ENCODE measurements at places on chromosomes 7 and 10. TPM values are rescaled to one million over a fixed set of nuclear protein-coding genes. Genes with fewer than 3 reads are reported as not detected.

ANK3 gene
- total RNA-seq = 58.3 TPM

CACNA2D1 gene
- 18.9 TPM for total RNA-seq

MYPN gene
- not detected for total RNA-seq

OR2A7 gene
- total RNA-seq = 6.2 TPM

LIPN gene
- total RNA-seq = not detected

TMEM229A gene
- total RNA-seq = 0.17 TPM

HHEX gene
- total RNA-seq = 13.0 TPM

LIPF gene
- 1.1 TPM for total RNA-seq

TAS2R4 gene
- total RNA-seq = 2.6 TPM

TFAM gene
- total RNA-seq = 41.6 TPM

EVX1 gene
- total RNA-seq = 1.1 TPM

TMEM213 gene
- total RNA-seq = 0.03 TPM

OR2A1 gene
- total RNA-seq = not detected

PTF1A gene
- not detected for total RNA-seq

FANK1 gene
- total RNA-seq = 0.88 TPM

AASS gene
- 41.9 TPM for total RNA-seq

DNA sequence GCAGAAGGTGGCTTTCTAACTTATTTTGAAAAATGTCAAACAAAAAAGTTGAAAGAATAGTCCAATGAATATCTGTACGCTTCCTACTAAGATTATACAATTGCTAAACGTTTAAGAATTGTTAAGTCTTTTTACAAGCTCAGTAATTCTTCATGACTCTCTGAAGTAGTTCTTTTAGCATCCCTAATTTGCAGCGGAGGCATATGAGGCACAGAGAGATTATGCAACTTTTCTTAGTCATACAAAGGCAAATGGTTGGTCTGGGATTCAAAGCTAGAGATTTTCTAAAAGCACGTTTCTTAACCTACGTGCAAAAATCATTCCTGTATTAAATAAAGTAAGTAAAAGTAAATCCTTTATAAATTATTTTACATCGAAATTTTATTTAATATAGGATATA, 254.2 kb downstream of the MAGI2 start:
- no peak for DNase-seq

- DNase-seq = peak; percentile 28
These were observed 141.7 kb downstream of the KAT6B start for GRCh38 chr10:74967911-74968666.

DNA sequence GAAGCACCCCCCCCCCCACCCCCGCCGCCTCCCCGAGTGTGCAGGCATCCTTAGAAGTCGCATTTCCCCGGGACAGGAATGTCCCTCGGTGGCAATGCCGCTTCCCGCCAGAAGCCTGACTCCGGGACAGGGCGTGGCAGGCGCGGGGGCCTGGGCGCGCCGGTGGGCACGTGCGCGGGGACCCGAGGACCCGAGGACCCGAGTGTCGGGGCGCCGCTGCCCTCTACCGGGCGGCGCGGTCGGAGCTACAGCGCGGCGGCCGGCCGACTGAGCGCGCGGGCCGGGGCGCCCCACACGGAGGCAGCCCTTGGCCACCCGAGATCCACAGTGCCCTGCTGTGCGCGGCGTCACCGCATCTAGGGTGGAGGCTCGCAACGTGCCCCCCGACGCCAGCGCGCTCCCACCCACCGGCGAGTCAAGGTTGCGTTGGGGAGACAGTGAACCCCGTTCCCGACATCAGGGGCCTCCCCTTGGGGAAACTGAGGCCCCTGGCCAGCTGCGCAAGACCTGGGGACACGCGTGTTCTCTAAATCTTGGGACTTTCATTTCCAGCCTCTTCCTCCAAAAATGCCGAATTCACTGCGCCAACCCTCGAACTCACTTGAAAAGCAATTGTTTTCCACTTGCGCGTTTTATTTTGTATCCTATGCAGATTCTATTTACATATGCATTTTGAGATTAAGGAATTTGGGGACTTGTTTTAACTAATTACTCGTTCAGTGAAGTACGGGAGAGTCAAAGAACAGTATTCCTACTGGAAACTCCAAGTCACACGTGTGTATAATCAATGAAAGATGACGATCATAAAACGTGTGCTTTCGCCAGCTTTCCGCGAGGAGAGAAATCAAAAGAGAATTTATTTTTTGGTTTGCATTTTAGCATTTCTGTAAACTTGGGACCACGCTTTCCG, 3.1 kb upstream of the CUX1 start:
- peak; percentile 89 for DNase-seq

GRCh38 chr7:55641273-55641691, 69.0 kb upstream of the VOPP1 start:
- peak; percentile 87 for DNase-seq

GRCh38 chr7:104098890-104099289, 108.9 kb downstream of the ORC5 start:
- DNase-seq = no peak

DNA sequence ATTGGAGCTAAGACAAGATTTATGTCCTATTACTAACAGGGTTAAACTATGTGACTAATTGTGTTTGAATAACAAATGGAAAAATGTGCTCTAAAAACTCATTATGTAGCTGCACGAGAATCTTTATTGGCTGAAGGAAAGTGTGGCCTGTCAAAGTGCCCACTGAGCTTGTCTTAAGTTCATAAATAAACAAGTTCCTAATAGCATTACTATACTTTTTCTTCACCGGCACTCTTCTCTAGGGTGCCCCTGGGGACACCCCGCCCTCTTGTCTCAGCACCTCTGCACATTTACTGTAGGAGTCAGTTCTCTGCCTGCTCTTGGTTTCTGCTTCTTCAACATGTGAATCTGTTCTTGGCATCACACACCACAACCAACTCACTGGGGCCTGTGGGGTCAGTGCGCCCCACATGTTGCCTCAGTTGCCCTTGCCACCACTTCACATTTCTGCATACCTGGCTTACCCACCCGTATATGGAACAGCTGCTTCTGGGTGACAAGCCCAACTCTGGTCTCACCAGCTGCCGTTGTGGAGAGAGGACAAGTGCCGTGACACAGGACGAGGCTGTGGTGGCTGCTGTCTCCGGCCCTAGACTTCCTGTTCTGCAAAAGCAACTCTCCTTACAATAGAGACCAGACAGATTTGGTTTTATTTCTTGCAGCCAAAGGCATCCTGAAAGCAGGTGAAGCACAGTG, 96.3 kb upstream of the DDC start:
- DNase-seq = no peak

- DNase-seq = no peak
These were observed 159.7 kb downstream of the GNAI1 start for GRCh38 chr7:80294346-80294745.

GRCh38 chr10:15411010-15411409, 39.9 kb upstream of the FAM171A1 start:
- no peak for DNase-seq

- DNase-seq = peak; percentile 73
These were observed 24.8 kb upstream of the SLIT1 start for GRCh38 chr10:97210543-97210960.

DNA sequence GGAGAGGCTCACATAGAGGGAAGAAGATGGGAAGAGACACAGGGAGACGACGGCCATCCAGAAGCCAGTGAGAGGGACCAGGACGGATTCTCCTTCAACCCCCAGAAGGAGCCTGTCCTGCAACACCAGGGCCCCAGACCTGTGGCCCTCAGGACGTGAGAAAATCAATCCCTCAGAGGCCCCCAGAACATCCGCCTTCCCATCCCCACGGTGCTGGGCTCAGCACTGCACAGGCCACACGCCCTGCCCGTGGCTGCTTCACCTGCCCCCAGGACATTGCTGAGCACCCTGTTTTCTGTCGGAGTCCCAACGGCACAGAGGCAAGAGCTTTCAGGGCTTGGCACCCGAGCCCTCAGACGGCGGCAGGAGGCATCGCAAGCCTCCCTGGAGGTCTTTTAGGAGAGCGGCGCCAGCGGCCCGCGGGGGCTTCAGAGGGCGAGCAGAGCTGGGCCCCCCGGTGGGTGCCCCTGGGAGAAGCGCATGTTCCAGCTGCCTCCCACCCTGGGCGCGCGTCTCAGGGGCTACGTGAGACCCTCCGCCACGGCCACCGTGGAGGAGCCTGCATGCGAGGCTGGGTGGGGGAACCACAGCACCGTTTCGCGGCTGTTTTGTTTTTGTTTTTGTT, 42.8 kb downstream of the PDGFA start:
- DNase-seq = no peak

- no peak for DNase-seq
These were observed 14.1 kb downstream of the GTF2I start for GRCh38 chr7:74671602-74672001.

- DNase-seq = no peak
These were observed 15.5 kb upstream of the MTPAP start for GRCh38 chr10:30364345-30365268.

GRCh38 chr10:45419676-45420025, 45.6 kb downstream of the ALOX5 start:
- DNase-seq = no peak

DNA sequence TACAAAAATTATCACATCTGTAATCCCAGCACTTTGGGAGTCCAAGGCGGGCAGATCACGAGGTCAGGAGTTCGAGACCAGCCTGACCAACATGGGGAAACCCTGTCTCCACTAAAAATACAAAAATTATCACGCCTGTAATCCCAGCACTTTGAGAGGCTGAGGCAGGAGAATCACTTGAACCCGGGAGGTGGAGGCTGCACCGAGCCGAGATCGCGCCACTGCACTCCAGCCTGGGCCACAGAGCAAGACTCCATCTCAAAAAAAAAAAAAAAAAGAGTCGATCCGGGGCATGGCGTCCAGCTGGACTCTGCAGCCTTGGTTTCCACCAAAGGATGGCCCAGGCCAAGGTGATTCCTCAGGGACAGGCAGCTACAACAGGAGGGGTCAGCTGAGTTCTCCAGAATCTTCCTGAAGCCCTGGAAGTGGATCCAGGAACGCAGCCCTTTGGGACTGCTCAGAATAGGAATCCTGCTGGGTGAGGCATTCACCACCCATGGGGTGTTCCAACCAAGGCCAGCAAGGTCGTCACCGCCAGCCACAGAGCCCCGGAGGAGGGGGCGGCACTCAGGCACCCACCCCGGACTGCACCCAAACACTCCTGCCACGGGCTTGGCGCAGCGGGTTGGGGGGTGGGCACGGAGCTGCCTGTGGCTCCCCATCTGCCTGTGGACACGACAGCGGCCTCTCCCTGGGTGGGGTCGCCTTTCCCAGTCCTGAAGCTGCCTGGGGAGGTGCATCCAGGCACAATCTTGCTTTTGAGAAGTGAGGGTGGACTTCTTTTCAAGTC, 12.0 kb upstream of the UTF1 start:
- no peak for DNase-seq

- DNase-seq = no peak
These were observed 63.1 kb downstream of the CARD11 start for GRCh38 chr7:2980401-2981102.

- DNase-seq = no peak
These were observed 122.8 kb downstream of the CUBN start for GRCh38 chr10:17006631-17007417.

DNA sequence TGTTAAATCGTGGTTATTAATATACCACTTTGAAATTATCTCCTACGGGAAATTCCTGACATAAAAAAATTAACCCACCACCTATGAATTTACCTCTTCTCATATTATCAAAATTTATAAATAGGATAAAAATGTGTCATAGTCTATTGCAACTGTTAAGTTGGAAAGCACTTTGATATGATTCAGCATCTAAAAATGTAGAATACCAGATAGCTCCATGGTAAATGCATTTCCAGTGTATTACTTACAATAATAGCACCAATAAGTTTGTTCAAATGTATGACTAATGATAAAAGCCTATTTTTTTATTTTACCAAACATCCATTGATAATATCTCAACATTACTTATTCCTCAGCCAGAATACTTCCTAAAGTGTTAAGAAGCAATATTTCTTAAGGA, 13.6 kb upstream of the KCND2 start:
- no peak for DNase-seq

GRCh38 chr7:47382200-47382599, 199.7 kb downstream of the TNS3 start:
- DNase-seq = no peak

DNA sequence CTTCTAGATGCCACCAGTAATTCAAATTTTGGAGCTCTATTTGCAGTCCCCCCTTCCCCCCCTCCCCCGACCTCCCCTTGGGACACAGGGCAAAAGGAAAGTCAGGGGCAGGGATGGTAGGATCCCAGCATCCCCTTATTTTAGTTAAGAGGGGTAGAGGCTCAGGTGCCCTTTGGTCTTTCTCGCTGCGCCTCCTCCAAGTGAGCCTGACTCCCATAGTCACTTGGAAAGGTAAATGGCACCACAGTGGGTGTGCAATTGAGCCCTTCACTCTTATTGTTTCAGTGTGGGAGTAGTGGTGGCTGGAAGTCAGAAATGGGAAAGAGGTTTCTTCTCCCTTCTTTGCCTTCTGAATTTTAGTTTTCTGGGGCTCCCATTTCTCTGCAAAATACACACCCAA, 8.2 kb upstream of the FEZF1 start:
- DNase-seq = no peak

DNA sequence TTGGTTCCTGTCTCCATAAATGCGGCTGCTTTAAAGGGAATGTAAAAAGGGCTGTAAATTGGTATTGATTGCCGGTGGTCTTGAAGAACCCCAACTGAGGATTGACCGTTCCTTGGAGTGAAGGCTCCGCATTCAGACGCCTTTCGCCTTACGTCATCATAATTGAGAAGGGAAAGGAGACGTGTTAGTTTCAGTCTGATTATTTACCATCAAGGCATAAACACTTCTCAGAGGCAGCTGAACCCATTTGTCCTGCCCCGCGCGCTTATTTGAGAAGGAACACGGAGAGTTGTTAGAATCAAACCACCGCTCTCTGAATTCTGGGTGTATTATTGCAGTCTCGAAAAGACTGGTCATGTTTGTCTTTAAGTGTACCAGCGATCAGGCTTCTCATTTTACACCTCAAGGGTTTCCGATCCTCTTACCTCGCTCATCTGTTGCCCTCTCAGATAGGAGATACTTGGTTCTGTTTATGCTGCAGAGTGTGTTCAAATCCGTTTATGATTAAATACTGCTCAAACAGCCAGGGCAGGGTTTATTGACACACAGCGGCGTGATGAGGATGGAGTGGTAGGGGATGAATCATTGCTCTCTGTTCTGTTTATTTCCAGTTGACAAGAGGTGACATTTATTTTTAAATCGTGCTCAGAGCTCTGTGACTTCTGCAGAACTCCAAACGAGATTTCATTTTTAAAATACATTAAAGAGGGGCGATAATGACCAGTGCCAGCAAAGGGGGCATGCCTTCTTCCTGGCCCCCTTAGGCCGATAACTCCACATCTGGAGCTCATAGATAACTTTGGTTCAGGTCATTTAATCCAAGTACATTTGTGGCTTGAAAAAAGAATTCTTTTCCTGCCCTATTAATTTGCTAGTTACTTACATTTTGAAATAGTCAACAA, 30.4 kb downstream of the FOXK1 start:
- peak; percentile 66 for DNase-seq

DNA sequence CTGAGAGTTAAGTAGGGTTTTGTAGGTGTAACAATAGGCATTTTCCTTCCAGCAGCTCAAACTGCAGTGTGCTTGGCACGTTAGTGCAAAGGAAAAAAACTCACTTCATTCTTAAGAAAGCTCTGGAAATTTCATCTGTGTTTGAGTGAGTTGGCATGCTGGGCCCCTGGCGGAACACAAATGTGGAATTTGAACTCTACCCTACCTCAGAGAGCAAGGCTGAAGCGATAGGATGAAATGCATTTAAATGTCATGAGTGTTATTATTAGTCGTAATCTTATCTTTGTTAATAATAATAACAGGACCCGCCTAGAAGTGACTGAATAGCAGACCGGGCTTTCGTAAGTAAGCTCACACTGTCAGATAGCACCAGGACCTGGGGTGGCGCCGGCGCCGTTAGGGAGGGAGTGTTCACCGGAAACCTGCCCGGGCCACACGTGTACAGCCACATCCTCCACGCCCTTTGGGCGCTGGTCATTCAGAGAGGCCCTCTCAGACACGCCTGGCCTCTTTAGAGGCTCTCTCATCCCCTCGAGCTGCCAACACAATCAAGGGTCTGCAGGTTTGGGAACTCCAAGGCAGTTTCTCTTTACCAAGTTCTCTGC, 63.5 kb downstream of the GRK5 start:
- peak; percentile 88 for DNase-seq

Data from hepatocyte (in vitro differentiated cells).